ENCODE measurements at places on chromosomes 11 and 22. TPM values are rescaled to one million over a fixed set of nuclear protein-coding genes. Genes with fewer than 3 reads are reported as not detected.
A peak's percentile ranks its signal among the peaks of the same experiment; 100 is the strongest.

- no peak for DNase-seq
- peaks cover 37% of the 10 kb centered on the region for H3K36me3 ChIP-seq
- peaks cover 5% of the 10 kb centered on the region for H3K4me1 ChIP-seq
- H3K4me3 ChIP-seq = no peak overlapping the region
Measured at GRCh38 chr11:47171856-47172255, 4.8 kb downstream of the ARFGAP2 start.

- no peak overlapping the region for H3K4me3 ChIP-seq
- peaks cover 2% of the 10 kb centered on the region for H3K4me1 ChIP-seq
- DNase-seq = no peak
- no peak overlapping the region for H3K27ac ChIP-seq
Measured at GRCh38 chr11:61131186-61131585, 28.9 kb downstream of the CD5 start.

GRCh38 chr22:23705358-23705757 is 14.5 kb downstream of the RGL4 start:
- peaks cover 61% of the 10 kb centered on the region for H3K36me3 ChIP-seq
- H3K27me3 ChIP-seq = no peaks in the 10 kb centered on the region
- no peak overlapping the region for H3K4me3 ChIP-seq

- no peaks in the 10 kb centered on the region for H3K4me1 ChIP-seq
- no peak overlapping the region for H3K4me3 ChIP-seq
- DNase-seq = no peak
- H3K27ac ChIP-seq = no peak overlapping the region
Measured at GRCh38 chr22:46346680-46347405, 11.3 kb downstream of the TRMU start.

SEC14L6 gene
- 2.1 TPM for total RNA-seq

DNA sequence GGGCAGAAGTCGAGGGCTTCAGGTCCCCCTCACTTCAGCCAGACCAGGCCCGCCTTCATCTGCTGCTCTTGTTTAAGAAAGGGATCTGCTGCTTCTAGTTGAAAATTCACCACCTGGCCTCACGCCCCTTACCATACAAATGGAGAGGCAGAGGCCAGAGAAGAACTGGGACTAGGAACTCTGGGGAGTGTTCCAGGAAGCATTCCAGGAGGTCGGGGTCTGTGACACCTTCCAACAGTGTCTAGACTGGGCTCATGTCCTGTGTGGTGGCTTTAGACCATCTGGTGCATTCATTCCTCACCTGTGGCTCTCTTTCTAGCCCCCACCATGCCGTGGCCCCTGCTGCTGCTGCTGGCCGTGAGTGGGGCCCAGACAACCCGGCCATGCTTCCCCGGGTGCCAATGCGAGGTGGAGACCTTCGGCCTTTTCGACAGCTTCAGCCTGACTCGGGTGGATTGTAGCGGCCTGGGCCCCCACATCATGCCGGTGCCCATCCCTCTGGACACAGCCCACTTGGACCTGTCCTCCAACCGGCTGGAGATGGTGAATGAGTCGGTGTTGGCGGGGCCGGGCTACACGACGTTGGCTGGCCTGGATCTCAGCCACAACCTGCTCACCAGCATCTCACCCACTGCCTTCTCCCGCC is 12.3 kb downstream of the TSKU start:
- no peak overlapping the region for H3K27ac ChIP-seq
- peaks cover 5% of the 10 kb centered on the region for H3K36me3 ChIP-seq
- DNase-seq = no peak
- H3K4me3 ChIP-seq = no peak overlapping the region
- H3K27me3 ChIP-seq = no peaks in the 10 kb centered on the region
- H3K4me1 ChIP-seq = peaks cover 20% of the 10 kb centered on the region

SORL1 gene
- total RNA-seq = 78.3 TPM

APOBEC3F gene
- 3.4 TPM for total RNA-seq

DNA sequence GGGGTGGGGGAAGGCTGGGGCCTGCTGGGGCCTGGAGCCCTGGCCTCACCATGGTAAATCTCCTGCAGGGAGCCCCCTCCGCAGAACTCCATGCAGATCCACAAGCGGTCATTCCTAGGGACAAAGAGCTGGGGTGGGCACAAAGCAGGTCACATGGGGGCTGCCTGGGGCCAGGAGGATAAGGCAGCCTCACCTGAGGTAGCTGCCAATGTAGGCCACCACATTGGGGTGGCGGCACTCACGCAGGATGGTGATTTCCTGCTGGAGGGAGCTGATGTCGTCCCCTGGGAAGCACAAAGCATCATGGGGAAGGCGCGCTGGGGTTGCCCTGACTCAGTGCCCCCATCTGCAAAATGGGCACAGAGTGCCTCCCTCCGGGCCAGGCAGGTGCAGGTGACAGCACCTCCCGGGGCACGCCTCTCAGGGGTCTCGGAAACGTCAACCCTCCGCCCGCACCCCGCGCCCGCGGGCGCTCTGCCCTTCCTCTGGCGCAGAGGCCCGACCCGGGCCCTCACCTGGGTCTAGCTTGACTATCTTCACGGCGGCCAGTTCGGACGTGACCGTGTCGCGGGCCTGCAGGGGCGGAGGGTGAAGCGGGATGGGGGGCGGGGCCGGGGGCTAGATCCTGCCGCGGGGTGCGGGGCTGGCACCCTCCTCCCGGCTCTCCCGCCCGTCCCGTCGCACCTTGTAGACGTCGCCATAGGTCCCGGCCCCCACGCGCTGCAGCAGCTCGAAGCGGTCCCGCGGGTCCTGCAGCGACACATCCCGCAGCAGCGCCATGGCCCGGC is 450 bp downstream of the MAP4K2 start:
- peak; percentile 17 for DNase-seq
- peak overlapping the region; percentile 65 for H3K4me3 ChIP-seq
- no peaks in the 10 kb centered on the region for H3K27me3 ChIP-seq

DNA sequence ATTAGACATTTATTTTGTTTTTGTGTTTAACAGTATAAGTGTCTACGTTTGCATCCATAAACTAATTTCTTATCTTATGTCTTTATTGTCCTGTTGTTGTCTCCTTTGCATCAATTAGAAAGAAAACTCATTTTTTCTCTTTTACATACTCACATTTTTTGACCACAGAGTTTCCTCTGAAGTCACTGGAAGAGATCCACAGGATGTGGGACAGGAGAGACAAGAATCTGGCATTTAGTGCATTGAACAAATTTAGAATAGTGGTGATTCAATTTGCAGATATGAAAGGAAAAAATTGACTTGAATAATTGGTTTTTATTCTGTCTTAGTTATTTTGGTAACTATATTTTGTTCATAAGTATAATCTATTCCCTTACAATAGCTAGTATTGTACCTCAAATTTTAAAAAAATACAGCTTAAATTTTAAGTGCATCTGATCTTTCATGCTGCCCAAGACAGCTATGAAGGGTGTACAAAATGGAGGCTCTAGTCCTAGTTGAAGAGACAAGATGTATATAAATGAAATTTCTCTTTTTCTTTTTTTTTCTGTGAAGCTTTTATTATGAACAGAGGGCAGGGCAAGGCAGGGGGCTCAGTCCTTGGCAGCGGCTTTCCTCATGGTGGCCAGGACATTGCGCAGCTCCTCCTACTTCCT is 24.4 kb downstream of the HORMAD2 start:
- no peak overlapping the region for H3K27ac ChIP-seq
- DNase-seq = no peak
- H3K4me1 ChIP-seq = no peaks in the 10 kb centered on the region
- H3K27me3 ChIP-seq = no peaks in the 10 kb centered on the region
- H3K36me3 ChIP-seq = no peaks in the 10 kb centered on the region

DNA sequence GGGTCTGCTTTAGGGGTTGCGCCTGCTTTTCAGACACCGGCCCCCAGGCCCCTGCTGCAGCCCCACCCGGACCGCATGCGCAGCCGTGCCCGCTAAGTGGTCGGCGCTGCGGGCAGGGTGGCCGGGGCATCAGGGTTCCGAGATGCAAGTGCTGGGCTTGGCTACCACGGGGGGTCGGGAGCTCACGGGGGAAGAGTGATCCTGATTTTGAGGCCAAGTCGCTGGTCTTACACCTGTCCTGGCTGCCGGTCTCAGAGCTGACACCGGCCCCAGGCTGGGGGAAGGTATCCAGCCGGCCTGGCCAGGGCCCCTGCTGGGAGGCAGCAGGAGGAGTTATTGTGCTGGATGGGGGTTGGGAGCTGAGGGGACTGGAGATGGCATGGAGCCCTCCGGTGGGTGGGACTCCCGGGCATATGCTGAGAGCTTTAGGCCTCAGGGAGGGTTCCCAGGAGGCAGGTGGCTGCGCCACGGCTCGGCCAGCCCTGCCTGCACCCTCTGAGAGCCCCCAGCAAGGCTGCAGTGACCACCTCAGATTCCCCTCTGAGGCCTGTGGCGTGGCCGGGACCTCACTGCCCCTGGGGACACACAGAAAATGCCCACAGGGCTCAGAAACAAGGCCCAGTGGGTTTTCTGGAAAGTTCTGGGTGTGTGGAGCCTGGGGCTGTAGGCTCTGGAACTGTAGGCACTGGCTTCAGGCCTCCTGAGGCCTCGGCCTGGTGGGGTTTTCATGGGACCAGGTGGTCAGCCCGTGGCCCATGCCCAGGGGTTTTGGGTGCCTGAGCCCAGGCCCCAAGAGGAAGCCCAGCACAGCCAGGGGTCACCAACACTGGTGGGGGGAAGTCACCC is 4.4 kb upstream of the MUC5AC start:
- no peak for DNase-seq
- H3K27ac ChIP-seq = no peak overlapping the region
- H3K36me3 ChIP-seq = no peaks in the 10 kb centered on the region
- no peak overlapping the region for H3K4me3 ChIP-seq
- H3K27me3 ChIP-seq = no peaks in the 10 kb centered on the region
- no peaks in the 10 kb centered on the region for H3K4me1 ChIP-seq

TRPM5 gene
- not detected for total RNA-seq

LDLRAD3 gene
- 19.4 TPM for total RNA-seq

GRCh38 chr22:25760294-25760693 is 18.3 kb downstream of the MYO18B start:
- DNase-seq = no peak
- no peaks in the 10 kb centered on the region for H3K4me1 ChIP-seq
- H3K27ac ChIP-seq = no peak overlapping the region
- H3K4me3 ChIP-seq = no peak overlapping the region
- no peaks in the 10 kb centered on the region for H3K27me3 ChIP-seq

DNA sequence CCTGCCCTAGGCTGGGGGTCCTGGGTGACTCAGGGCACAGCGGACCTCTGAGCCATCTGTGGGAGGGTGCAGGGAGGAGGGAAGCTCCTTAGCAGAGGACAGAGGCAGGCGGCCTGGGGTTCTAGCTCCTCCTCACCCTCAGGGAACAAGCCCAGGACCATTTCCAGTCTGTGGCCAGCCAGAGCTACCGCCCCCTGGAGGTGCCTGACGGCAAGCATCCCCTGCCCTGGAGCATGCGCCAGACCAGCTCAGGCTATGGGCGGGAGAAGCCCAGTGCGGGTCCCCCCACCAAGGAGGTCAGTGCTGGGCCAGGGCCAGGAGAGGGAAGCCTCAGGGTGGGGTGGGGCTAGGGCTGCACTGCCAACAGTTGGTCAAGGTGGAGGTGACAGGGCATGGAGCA is 26.0 kb upstream of the LRRC10B start:
- peak; percentile 87 for DNase-seq
- no peaks in the 10 kb centered on the region for H3K27me3 ChIP-seq
- no peaks in the 10 kb centered on the region for H3K36me3 ChIP-seq

PDE2A gene
- total RNA-seq = 8.2 TPM

DPP3 gene
- total RNA-seq = 85.9 TPM

DNA sequence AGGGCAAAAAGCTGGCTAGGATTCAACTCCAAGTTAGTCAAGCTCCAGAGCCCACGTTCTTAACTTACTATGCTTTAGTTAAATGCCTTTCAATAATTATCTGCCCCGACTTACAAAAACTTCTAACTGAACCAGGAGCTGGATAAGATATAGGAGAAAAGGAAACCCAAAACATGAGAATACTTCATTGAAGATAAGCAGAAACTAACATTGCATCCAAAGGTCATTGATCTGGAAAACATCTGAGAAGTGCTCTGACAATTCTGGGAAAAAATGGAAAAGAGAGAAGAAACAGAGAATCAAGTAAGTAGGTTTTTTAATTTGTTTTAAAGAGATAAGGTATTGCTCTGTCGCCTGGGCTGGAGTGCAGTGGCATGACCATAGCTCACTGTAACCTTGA is 27.2 kb downstream of the ACAT1 start:
- no peak overlapping the region for H3K27ac ChIP-seq
- no peak for DNase-seq
- no peak overlapping the region for H3K4me3 ChIP-seq

HEPHL1 gene
- total RNA-seq = 0.07 TPM

BANF1 gene
- 58.2 TPM for total RNA-seq

DNA sequence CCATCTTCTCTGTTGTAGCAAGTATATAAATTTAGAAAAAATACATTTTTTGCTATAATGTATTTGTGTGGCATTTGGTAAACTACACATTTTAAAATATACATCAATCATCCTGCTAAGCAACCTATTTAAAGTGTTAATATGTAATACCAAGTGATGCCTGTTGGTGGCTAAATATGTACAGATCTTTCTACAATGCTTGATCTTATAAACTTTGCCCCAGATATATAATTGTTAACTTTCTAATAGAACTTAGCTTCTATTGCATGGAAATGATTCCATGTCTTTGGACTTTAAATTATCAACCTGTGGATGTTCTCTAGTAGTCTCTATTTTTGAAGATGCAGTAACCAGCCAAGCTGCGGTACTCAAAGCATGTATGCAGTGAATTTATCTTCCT is 1260.4 kb upstream of the RAG2 start:
- H3K4me1 ChIP-seq = no peaks in the 10 kb centered on the region
- no peak overlapping the region for H3K4me3 ChIP-seq
- no peak overlapping the region for H3K27ac ChIP-seq

OR8G1 gene
- total RNA-seq = not detected

- no peaks in the 10 kb centered on the region for H3K27me3 ChIP-seq
- H3K36me3 ChIP-seq = no peaks in the 10 kb centered on the region
- H3K27ac ChIP-seq = no peak overlapping the region
- DNase-seq = no peak
- no peak overlapping the region for H3K4me3 ChIP-seq
Measured at GRCh38 chr11:75198278-75198973, 42.1 kb upstream of the TPBGL start.

DNA sequence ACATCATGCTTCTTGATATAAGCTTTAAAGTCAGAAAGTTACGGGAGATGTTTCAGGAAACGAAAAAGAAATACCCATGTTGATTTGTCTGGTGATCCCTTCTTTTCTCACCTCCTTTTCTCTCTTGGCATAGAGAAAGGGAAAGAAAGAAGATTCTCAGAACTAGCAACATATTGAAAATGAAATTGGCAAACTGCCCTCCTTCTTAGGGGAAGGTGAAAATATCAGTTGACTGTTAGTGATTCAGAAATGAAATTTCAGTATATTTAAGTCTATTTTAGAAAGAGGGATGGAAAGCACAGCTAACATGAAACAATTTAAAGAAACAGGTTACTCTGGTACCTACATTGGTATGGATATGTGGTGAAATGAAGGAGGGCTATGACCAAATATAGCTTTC is 918.1 kb downstream of the METTL15 start:
- no peak overlapping the region for H3K4me3 ChIP-seq
- H3K36me3 ChIP-seq = peaks cover 4% of the 10 kb centered on the region
- no peak overlapping the region for H3K27ac ChIP-seq
- H3K4me1 ChIP-seq = no peaks in the 10 kb centered on the region
- no peak for DNase-seq
- no peaks in the 10 kb centered on the region for H3K27me3 ChIP-seq

DNA sequence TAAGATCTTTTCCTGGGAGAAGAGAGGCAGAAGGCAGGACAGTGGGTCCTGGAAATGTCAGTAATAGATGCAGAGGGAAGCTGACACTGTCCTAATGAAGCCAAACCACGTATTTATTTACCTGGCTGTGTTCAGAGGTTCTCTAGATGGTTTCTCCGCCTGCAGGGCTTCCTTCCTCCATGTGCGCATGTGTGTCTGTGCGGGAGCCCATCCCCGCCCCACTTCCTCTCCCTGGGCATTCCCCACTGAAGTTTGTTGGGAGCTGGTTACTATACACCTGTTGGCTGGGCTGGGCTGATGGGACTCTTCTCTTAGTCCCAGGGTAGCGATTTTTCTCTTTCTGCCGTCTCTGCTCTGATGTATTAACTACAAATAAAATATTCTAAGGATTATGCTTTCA is 204.9 kb upstream of the TBCEL start:
- no peak overlapping the region for H3K27ac ChIP-seq
- no peaks in the 10 kb centered on the region for H3K27me3 ChIP-seq
- no peak for DNase-seq
